Activated CD8-positive, alpha-beta T cell treated with anti-CD3 and anti-CD28 coated beads for 36 hours (primary cell): ENCODE measurements at places on chromosomes 2 and 18. TPM values are rescaled to one million over a fixed set of nuclear protein-coding genes. Genes with fewer than 3 reads are reported as not detected.

Gene SNRNP200
- 178 TPM for total RNA-seq

GRCh38 chr18:24837066-24837465 is 376.6 kb downstream of the HRH4 start:
- no peak overlapping the region for H3K27ac ChIP-seq
- no peak overlapping the region for H3K4me3 ChIP-seq
- H3K27me3 ChIP-seq: peaks cover 2% of the 10 kb centered on the region

GRCh38 chr2:195049372-195050031 is 607.5 kb upstream of the SLC39A10 start:
- peaks cover 4% of the 10 kb centered on the region for H3K4me1 ChIP-seq
- no peak overlapping the region for H3K27ac ChIP-seq
- H3K27me3 ChIP-seq: no peaks in the 10 kb centered on the region
- no peak overlapping the region for H3K4me3 ChIP-seq

DNA sequence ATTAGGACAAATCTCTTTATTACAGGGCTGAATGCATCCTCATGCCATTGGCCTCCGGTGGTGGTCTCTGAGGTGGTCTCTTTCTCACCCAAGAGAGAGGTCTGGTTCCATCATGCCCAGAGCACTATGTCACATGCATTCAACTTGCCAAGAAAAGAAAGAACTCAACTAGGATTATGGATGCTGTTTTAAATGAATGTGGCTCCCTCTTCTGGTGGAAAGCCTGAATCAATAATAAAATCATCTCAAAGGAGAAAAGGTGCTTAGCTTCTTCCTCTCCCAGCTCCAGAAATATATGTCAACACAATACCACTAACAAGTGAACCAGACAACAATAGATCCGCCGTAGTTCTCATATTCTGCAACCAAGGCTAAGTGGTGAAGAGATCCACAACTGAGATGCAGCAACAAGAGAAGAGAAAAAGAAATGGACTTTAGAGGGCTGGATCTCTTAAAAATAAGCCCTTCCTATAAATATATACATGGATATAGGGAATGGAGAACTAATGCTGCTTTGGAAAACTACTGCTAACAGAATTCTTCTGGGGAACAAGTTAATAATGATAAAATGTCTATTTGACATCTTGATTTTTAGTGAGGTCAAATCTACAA is 396.8 kb downstream of the NCKAP5 start:
- no peak overlapping the region for H3K27ac ChIP-seq
- DNase-seq: no peak
- H3K4me3 ChIP-seq: no peak overlapping the region
- H3K4me1 ChIP-seq: no peaks in the 10 kb centered on the region
- no peaks in the 10 kb centered on the region for H3K36me3 ChIP-seq
- no peaks in the 10 kb centered on the region for H3K27me3 ChIP-seq

DNA sequence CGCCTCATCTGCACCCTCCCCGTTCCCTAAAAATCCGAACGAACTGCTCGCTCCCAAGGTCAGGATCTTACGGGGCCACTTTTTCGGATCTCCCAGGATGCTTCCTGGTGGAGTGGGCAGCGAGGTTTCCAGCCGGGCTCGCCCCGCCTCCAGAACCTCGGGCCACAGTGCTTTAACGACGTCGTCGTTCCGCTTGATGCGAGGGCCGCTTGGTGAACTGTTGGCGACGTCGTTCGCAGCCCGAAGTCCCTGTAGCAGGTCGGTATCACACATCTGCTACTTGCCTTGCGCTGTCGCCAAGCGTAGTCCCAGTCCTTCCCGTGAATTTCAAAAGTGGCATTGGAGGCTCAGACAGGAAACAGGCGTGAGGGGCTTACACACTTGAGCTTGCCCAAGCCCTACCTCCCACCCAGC is 15.3 kb downstream of the EVX2 start:
- no peak for DNase-seq
- no peaks in the 10 kb centered on the region for H3K36me3 ChIP-seq
- H3K27me3 ChIP-seq: peaks cover 76% of the 10 kb centered on the region
- H3K4me1 ChIP-seq: peaks cover 8% of the 10 kb centered on the region
- H3K4me3 ChIP-seq: no peak overlapping the region

Gene CYP26B1
- not detected for total RNA-seq
